COR-L47 (cell line): ENCODE measurements at places on chromosomes 7 and 10.

GRCh38 chr10:121332353-121332752, 265.9 kb downstream of the FGFR2 start:
- DNase-seq: no peak

GRCh38 chr10:121490871-121491519, 107.2 kb downstream of the FGFR2 start:
- DNase-seq: no peak

DNA sequence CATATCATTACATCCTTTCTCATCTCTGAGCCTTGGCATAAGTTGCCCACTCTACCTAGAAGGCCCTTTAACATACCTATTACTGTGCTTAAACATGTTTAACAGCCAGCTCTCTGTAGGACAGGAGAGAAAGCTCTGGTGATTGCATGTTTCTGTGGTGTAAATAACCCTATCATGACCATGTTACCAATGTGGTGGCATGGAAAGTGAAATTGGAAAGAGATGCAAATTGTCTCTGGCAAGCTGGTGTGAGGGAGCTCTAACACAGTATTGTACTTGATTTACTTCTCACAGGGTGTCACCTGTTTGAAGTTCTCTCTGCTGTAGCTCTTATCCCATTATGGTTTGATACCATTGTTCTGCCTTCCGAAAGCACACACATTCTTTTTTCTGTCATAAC, 231.8 kb upstream of the DKK1 start:
- DNase-seq: no peak

DNA sequence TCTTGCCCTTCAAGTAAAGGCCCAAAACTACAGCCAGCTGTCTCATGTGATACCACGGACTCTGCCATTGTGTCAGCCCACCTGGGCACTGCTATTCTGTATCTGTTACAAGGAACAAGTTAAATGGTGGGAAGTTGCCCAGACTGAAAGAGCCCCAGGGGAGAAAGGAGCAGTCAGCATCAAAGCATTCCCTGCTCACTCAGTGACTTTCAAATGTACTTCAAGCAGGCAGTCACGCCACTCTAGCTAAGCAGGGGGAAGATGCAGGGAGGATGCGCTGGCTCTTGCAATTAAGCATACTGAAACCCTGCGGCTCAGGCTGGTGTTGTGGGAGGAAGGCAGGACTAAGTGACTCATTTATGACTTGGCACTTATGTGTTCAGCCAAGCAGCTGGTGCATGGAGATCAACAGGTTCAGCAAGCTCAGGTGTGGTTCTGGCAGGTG, 1249.6 kb downstream of the TYW1 start:
- DNase-seq: peak; percentile 91

DNA sequence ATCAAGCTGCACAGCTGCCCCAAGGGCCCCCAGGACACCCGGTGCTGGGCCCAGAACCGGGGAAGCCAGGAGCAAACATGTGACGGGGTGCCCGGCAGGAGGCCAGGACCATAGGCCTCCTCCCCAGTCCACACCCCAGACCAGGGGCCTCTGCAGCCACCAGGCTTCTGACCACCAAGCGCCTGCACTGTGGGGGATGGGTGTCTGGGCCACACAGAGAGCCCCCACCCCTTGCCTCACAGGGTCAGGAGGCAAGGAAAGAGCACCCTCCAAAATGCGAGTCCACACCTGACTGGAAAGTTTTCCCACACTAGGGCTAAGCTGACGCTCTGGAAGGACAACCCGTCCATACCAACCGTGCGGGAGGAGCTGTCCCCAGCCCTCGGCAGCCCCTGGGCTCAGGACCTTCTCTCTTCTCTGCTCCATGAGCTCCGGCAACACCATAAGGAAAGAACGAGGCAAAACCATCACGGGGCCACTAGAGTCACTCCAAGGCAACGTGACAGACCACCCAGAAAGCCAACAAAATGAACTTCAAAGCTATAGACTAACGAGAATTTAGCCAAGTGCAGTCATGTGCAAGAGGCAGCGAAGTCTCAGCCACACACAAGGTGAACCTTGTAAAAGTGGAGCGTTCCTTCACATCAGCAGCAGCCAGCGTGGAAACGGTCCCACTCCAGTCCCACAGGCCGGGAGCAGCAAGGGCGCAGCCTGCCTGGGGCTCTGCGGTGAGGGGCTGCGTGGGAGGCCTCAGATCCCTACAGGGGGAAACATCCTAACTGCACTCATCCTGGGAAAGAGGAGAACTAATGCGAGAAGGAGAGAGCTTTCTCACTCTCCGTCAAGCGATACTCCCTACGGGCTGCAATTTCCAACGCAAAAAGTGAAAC, 5.1 kb downstream of the STK32C start:
- no peak for DNase-seq

GRCh38 chr10:98832738-98833137, 386.0 kb upstream of the HPS1 start:
- no peak for DNase-seq

GRCh38 chr7:64551375-64552142, 11.3 kb downstream of the ZNF680 start:
- DNase-seq: no peak

GRCh38 chr7:106139265-106140251, 27.4 kb upstream of the SYPL1 start:
- no peak for DNase-seq

- DNase-seq: peak; percentile 56
These were observed 21.4 kb upstream of the VOPP1 start for GRCh38 chr7:55593515-55594318.

- DNase-seq: no peak
These were observed 137.9 kb upstream of the SEMA3E start for GRCh38 chr7:83786858-83787257.

DNA sequence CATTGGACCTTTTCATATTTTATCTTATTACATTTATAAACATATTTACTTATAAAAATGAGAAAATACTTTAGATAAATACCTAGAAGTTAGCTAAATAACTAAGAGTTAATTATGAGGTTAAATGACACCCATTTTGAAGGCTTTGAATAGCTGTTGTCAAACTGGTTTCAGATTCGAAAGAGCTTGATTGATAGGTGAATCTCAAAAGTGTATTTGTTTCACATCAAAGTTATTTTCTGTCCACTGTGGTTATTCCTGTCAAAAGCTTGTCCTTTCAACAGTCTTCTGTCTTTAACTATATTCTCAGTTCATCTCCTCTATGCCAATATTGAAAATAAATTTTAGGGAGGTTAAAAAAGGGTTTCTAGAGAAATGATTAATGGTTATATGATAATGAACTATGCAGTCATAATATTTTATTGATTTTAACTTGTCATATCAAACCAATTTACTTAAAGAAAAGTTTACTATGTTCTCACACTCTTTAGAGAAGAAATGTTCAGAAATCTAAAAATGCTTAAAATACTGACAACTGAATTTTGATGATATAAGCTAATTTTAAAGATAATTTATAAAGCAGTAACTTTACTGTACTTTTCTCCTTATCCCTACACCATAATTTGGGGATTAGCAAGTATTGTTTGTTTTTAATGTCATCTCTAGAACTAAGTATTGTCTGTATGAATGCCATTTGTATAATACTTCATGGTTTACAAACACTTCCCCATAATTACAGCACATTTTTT, 72.0 kb upstream of the FOXP2 start:
- no peak for DNase-seq

GRCh38 chr10:42876945-42877344, 94.3 kb downstream of the BMS1 start:
- no peak for DNase-seq

DNA sequence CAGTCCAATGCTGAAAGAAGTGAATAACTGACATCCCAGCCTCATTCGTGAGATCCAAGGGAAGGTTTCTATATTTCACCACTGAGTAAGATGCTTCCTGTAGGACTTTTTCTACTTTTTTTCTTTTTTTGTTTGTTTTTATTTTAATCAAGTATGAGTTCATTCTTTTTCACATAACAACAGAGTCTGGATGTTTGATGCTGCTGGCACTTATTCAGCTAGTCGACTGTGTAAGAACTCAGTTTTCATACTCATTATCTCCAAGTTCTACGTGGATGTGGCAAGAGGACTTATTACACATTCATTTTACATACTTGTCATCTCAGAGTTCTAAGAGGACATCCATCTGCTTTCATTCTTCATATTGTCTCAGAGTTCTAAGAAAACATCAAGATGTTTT, 86.9 kb downstream of the CPXM2 start:
- no peak for DNase-seq

GRCh38 chr10:131000743-131001142, 310.8 kb downstream of the TCERG1L start:
- DNase-seq: no peak

DNA sequence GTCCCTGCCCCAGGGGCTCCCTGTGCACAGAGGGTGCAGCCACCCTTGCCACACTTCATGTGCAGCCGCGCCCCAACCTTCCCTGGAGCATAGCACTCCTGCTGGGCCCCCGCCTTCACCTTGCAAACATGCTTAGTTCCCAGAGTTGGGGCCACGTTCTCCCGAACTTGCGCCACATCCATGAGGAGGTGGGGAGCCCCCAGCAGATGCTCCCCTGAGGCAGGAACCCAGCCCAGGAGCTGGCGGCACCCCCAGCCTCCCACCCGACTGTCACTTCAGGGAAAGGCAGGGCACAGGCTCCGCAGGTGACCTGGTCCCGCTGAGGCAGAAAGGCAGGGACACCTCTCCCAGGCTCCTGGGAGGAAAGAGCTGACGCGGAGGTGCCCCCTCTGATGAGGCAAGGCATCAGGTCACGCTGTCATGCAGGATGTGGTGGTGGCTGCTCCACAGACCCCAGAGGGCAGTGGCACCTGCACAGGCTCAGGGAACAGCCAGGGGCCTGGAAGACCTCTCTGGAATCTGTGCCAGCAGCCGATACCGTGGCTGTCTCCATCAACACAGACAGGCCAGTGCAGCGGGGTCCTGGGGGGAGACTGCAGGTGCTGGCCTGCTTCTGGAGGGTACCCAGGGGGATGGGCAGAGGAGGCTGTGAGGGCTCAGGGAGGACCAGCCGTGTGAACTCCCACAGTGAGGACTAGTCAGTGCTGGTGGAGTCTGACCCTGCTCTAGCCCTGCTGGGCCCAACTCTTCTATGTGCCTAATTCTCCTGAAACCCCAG, 221.3 kb downstream of the MAD1L1 start:
- no peak for DNase-seq

- no peak for DNase-seq
These were observed 132.2 kb upstream of the PLXNA4 start for GRCh38 chr7:132708470-132708869.

DNA sequence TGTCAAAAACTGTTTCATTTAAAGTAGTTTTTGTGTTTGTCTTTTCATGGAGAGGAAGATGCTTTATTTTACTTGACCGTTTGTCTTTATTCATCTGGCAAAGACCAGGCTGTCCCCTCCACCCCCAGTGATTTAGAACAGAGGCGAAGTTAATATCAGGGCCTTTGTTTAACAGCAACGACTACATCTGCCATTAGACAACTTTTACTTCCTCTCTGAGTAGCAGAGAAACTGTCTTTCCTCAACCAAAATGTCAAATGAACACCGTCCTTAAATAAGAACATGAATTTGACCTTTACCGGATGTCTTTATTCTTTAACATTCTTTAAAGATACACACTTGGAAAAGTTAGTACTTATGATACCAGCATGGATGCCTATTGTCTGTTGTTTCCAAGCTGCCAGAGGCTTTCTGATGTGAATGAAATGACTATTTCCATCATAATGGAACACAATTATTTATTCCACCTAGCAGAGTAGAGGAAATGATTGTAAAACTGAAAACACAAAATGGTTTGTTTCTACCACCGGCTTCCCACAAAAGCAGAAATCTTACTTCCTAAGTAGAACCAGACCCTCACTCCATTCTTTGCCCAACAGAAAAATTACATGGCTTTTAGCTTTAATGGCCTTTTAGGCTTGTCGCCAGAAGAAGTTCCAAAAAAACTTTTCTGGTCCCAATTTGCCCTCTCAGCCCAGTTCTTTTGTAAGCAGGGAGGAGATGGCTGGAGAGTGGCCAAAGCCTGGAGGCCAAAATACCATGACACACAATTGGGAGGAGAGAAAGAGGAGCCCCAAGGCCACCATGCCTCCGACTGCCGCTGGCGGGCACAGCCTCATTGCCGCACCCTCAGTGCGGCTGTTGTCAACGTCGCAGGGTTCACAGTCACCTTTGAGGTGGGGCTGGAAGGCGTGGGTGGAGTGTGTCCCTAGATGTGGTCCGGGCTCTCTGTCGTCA, 168.5 kb downstream of the TEX36 start:
- DNase-seq: no peak

DNA sequence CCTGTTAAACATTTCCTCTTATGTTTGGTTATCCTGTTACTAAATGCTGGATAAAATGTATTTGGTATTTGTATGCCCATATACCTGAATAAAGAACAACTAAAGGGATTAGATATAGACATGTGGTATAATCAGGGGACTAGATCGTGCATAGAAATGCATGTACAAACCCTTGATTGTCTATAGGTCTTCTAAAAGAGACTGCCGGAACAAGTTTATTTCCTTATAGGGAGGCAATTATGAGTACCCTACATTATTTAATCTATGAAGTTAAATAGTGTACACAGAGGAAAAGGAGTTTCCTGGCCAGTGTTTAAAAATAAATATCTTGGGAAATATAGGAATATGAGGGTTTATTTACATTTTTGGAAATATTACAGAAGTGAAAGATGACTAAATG, 44.6 kb downstream of the CCSER2 start:
- no peak for DNase-seq

DNA sequence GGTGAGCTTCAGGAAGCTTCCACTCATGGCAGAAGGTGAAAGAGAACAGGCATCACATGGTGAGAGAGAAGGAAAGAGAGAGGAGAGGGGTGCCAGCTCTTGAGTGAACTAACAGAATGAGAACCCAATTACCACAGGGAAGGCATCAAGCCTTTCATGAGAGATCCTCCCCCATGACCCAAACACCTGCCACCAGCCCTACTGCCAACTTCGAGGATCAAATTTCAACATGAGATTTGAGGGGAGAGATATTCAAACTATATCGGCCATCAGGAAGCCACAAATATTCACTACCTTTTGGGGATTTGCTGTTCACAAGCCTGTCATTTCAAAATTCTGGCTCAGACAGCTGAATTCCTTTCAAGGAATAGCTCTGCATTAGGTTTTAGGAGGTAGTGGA, 39.9 kb upstream of the SMNDC1 start:
- no peak for DNase-seq
